ENCODE measurements at places on chromosomes 6 and 20.

- DNase-seq, result no peak
These were observed 54.1 kb downstream of the FAM83B start for GRCh38 chr6:54900666-54901065.

DNA sequence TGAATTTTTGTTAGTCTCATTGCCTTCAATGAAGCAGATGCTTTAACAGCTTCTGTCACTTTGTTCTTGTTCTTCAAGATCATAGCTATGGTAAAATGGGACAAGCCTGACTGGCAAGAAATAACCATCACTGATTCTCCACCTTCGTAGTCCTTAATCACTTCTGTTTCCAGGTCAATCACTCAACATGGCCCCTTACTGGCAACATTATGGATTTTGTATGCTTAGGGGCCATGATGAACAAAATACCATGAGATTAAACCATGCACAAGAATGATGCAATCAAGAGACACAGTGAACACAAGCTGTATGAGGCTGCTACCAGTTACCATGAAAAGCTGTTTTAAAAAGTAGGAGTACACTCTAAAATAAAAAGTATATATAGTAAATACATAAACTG is 32.8 kb downstream of the ADNP start:
- DNase-seq, result no peak

DNA sequence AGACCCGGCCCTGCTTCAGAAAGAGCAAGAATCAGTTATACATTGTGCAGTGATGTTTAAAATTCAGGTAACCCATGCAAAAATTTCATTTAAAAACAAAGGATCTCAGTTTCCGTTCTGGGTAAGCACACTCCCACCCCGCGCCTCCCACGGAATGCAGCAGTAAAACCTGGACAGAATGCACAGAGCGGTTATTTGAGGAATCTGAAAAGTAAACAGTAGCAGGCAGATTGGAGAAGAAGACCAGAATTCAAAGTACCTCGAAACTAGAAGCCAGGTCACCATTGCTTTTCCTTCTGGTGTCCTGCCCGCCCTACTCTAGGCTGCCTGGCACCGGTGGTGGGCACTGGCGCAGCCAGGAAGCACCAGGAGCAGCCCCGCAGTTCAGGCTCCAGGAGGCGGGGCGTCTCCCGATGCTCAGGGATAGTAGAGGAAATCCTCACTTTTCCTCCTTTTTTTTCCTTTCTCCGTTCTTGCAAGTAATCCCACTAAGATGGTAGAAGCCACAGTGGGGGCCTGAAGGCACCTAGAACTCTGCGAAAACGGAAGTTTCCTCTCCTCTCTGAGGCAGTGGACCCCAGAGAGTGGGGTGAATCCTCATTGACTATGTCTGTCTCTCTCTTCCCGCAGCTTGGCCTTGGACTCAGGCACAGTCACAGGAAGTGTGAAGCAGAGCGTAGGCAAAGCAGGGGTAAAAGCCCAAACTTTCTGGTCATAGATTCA is 28.3 kb downstream of the METTL24 start:
- DNase-seq, result no peak

DNA sequence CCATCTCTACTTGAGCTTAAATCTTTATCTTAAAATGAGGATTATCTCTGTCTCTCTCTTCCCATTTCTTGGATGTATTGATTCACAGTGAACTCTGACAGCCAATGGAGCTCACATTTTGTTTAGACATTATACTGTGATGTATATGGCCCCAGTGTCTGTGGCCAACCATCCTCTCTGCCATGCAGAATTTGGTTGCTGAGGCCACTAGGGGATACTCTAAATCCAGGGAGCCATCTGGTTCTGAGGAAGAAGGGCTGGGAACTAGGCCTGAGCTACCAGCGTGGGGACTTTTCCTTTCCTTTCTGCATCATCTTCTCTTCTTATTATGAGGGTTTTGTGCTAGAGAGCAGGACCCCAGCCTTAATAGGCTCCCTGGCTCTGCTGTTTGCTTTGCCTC is 59.1 kb upstream of the RIPOR2 start:
- no peak for DNase-seq

DNA sequence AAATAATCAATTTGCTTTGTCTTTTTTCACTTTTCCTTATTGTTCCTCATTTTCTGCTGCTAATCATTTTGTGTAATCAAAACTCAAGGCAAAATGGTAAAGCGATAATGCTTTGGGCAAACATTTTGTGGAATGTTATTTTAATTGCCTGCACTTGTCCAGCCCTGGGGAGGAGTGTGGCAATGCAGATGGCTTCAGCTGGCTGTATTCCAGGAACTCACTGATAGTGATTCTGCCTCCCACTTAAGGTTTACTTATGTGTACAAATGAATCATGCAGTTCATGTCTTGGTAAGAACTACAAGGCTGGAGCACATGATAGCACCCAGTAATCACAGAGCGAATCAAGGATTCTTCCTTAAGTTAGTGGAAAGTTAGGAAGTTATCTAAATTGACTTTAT is 107.8 kb downstream of the COL19A1 start:
- DNase-seq, result no peak

DNA sequence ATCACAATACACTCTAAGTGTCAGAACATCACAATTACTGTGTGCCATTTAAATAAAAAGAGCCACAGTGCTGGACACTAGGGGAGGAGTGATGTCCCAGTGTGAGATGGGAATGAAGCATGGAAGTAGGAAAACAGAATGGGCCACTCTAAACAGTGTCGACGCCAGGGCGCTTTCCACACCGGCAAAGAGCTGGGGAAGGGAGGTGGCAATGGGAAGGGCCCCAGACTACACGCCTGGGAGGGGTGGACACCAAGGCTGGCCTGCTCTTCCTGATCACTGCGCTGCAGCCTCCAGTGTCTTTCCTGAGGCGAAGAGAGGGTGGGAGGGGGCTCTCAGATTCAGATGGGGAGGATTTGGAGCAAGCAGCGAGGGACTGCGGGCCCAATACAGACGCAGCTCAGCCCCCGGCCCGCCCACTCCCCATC is 75.9 kb downstream of the ERMARD start:
- DNase-seq, result no peak

- no peak for DNase-seq
These were observed 18.3 kb downstream of the INSM1 start for GRCh38 chr20:20386192-20386591.

DNA sequence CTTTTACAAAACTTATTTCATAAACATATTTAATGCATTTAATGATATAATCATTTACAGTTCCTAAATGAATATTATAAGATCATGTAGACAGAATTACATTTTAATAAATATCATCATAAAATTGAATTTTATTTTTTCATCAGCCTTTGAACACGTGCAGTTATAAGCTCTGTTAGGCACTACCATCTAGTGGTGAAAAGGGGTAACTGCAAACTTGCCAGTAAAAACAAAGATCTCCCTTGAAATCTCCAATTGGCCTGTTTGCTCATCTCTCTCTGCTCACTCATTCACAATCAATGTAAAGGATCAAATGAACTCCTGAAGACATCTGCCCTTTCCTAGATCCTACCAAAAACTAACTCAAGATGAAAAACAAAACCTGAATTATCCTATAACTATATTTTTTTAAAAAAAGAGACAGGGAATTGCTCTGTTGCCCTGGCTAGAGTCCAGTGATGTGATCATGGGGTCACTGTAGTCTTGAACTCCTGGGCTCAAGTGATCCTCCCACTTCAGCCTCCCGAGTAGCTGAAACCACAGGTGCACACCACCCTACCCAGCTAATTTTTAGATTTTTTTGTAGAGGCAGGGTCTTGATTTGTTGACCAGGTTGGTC is 31.7 kb downstream of the SAMHD1 start:
- no peak for DNase-seq

DNA sequence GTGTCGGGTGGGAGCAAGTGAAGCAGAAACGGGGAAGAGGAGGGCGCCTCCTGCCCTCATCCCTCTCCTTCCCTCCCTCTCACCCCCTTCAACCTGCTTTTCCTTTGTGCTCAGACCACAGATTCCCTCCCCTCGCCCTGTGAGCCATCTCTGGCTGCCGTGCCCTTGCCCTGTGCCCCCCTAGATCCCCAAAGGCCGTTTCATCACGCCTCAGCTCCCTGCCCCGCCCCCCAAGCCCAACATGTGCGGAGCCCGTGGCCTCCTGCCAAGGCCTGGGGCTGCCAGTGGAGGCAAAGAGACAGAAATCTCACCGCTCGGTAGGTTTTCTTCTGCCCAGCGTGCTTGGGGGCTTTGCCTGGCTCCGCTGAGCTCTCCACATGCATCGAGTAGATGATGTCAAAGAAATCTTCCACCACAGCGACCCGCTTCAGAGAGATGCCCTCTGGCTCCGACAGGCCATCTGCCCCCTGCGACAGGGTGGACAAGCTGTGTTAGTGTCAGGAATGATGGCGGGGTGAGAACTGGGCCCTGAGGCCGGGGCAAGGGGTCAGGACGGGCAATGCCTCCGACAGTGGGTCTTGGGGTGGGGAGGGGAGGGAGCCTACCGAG is 57.6 kb downstream of the NOL4L start:
- no peak for DNase-seq

DNA sequence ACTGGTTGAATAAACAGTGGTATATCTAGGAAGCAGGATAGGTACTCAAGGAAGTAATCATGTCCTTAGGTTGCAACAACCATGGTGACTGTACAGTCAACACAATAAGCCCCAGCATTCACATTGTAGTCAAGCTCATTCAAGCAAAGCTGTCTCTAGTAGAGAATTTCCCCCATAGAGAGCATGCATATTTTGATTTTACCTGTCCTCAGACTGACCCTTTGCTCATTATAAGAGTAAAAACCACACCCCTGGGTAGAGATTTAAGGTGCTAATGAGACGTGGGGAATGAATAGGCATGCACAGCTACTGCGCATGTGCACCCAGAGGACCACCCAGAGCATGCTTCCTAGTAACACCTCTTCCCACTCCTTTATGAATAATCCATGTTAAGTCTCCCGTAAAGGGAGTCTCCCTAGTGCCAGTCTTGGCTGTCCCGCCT is 6.1 kb upstream of the RNF8 start:
- DNase-seq, result no peak

DNA sequence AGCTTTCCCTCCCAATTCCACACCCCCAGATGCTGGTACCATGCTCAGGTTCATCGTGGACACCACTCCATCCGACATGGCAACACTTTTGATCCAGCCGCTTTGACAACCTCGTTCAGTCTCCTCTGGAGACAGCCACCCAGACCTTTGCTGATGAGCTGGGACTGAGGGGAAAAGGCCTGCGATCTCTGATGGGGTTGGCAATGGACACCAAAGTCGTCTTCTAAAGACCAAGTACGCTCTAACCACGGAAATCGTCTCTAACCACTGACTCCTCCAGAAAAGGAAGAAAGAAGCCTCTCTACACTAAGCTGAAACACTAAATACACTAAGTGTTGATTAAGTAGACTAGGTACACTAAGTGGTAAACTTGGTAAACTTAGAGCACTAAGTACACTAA is 26.1 kb upstream of the HLA-E start:
- DNase-seq, result no peak

DNA sequence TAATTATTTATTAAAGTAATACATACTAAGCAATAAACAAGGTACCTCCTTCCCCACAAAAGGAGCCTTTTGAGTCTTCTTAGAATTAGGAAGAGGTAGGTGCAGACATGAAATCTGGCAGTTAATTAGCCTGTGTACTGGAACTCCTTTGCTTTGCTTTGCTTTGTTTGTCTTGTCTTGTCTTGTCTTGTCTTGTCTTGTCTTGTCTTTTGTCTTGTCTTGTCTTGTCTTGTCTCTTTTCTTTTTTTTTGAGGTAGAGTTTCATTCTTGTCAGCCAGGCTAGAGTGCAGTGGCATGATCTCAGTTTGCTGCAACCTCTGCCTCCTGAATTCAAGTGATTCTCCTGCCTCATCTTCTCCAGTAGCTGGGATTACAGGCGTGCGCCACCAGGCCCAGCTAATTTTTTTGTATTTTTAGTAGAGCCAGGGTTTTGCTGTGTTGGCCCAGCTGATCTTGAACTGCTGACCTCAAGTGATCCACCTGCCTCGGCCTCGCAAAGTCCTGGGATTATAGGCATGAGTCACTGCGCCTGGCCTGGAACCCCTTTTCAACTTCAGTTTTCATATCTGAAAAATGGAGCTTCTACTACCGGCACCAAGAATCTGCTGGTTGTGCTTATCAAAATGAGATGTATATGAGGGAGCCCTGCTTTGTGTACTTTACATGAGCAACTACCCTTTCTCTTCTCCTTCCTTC is 301.2 kb downstream of the CDKAL1 start:
- no peak for DNase-seq

GRCh38 chr20:51500311-51500710 is 42.2 kb downstream of the NFATC2 start:
- DNase-seq, result no peak

DNA sequence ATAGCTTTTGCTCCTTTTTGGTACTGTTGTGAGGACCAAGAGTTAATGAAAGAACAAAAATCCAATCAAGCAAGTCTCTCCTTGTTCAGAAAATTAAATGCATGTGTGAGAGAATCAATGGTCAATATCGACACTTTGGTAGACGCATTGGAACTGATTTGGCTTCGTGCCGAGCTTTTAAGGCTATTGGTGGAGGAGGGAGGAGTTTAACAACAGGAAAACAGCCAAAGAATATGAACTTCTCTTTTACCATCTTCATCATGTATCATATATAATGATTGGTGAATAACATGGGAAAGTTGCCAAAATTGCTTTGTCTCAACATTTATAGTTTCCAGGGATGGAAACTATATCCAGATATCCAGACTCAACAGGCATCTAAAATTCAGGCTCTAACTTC is 266.5 kb upstream of the CITED2 start:
- DNase-seq, result no peak

- no peak for DNase-seq
These were observed 19.7 kb downstream of the PCK1 start for GRCh38 chr20:57580478-57581201.

GRCh38 chr6:4861564-4861963 is 85.4 kb downstream of the CDYL start:
- no peak for DNase-seq

DNA sequence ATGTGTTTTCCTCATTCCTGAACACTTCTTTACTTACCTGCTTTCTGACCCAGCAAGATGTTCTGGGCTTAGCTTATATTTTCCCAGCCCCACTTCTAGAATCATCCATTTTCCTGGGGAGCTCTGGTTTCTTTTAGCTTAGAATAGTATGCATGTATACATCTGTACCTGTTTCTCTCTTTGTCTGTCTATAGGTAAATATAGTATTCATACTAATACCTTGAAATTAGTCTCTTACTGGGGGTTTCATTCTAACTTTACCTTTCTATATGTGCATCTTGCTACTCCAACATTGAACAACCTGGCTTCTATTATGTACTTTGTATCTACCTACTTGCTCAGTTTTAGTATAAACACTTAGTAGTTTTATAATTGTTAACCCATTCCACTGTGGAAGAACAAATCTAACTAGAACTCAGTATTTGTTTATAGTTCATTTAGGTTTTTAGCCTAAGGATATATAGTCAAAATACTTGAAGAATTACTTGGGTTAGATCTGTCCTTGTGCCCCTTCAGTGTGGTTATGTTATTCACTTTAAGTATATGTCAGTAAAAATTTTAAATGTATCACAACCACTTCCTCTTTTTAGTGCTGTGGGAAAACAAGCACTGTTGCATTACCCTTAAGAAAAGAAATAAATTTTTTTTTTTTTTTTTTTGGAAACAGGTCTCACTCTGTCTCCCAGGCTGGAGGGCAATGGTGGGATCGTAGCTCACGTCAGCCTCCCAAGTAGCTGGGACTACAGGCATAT is 54.0 kb downstream of the ASXL1 start:
- no peak for DNase-seq

- no peak for DNase-seq
These were observed 41.9 kb downstream of the PCNA start for GRCh38 chr20:5077761-5078387.
